SK-N-SH treated with all-trans-retinoic acid at 6 μM for 48 hours (cell line): ENCODE measurements at places on chromosomes 6 and 20.

DNA sequence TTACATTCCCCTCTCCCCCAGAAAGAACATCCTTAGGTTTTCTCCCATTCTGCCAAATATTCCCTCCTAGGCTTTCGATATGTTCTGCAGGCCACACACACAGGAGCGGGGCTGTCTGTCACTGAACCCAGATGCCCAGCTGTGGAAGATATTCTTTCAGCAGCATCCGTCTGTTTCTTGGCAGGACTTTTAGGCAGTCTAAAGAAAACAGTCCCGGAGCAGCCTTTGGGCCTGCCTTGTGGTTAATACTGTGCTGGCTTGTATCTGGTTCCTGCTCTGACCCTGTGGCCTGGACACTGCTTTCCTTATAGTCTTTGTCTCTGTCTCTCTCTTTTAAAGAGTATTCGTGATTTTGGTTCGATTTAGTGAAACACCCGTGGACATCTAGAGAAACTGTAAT, 94.6 kb upstream of the SUPT3H start:
- peak; percentile 80 for ATAC-seq

DNA sequence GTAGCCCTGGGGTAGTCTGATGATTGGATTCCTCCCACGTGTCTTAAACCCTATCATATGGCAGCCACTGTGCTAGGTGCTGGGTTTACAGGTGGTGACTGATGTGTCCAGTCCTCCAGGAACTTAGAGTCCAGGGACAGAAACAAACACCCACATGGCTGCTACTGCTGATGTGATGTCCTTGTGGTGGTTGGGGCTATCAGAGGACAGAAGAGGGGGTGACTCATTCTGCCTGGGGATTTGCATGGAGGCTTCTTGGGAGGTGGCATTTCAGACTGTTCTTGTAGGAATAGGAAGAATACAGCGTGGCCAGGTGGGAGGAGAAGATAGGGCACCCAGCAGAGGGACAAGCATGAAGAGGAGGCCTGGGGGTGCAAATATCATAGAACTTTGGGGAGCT, 9.8 kb downstream of the RAET1G start:
- ATAC-seq: no peak

- ATAC-seq: no peak
Measured at GRCh38 chr20:52983726-52984450, 11.7 kb downstream of the TSHZ2 start.

DNA sequence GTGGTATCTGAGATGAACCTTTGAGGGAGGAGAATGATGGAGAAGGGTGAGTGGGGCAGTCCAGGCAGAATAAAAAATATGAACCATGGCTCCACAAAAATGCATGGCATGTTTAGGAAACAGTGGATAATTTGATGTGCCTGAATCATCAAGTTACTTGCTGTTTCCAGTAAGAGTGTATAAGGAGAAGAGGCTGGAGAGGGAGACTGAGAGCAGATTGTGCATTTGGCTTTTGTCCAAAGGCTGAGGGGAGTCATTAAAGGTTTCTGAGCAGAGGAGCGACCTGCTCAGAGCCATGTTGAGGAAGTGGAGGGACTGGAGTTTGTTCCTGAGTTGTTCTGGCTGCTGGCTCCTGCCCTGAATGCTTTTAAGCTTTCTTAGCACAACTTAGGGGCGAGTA, 6.1 kb downstream of the MMP24 start:
- ATAC-seq: peak; percentile 91

DNA sequence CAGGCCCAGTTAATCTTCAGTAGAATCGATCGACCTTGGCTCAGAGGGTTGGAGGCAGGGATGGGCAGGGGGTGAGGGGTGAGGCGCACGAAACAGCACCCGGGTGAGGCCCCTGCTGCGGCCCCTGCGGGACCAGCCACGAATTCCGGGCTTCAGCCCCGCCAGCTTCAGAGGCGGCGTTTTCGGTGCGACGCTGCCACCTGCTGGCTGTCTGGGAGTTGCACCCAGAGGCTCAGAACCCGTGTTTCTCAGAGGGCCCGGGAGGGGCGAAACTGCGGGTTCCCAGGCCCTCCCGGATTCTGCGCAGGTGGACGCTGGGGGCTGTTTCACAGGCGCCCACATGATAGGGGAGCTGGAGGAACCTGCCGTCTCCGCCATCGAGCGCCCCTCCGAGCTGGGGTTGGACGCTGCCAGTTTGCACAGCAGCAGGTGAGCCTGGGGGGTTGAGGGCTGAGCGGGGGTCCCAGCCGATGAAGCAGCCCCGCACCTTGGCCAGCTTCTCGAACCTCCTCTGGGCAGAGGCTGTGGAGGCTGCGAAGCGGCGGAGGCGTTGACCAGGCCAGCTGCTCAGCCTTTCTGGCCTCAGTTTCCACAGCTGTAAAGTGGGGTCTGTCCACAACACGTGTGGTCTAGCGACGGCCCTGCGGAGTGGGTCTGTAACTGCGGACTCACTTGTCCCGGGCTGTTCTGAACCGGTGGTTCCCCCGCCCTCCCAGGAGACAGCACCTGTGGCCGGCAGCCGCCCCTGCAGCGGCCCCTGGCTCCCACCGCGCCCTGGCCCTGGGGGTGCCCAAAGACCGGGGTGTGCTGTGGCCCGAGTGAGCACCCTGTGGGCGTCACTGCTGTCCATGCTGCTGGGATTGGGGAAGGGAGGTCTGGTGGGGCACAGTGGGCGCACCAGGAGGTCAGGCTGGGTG, 2.5 kb upstream of the BHLHE23 start:
- ATAC-seq: peak; percentile 90
